ENCODE measurements at places on chromosomes 7 and 10.
A peak's percentile ranks its signal among the peaks of the same experiment; 100 is the strongest.

DNA sequence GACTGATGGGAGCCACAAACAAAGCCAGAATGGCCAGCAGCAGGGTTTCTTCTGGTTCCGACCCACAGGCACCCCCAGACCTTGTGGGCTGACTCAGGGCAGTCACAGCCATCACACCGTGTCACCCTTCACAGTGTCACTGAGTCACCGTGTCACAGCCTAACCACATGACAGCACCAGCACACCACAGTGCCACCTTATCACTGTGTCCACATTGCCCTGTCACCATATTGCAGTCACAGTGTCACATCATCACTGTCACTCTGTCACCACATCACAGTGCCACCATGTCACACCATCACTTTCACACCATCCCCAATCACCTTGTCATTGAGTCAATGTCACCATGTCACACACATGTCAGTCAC lies 77.0 kb downstream of the OAT start:
- no peak for DNase-seq

DNA sequence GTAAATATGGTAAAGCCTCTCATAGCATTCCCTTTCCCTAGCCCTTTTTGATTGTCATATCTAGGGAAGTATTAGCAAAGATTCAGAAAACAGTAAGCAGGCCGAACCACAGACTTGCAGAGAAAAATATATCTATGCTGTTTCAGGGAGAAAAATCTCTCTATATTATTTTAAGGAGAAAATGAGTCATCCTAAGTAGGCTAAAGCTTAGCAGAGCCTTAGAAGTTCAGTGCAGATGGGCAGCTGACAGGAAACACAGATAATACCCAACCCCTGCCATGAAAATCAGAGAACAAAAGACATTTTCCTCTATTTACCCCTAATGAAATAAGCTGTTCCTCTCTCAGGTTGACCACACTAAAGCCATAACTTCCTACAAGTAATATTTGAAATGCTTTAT lies 16.5 kb downstream of the C1QL3 start:
- DNase-seq: no peak

DNA sequence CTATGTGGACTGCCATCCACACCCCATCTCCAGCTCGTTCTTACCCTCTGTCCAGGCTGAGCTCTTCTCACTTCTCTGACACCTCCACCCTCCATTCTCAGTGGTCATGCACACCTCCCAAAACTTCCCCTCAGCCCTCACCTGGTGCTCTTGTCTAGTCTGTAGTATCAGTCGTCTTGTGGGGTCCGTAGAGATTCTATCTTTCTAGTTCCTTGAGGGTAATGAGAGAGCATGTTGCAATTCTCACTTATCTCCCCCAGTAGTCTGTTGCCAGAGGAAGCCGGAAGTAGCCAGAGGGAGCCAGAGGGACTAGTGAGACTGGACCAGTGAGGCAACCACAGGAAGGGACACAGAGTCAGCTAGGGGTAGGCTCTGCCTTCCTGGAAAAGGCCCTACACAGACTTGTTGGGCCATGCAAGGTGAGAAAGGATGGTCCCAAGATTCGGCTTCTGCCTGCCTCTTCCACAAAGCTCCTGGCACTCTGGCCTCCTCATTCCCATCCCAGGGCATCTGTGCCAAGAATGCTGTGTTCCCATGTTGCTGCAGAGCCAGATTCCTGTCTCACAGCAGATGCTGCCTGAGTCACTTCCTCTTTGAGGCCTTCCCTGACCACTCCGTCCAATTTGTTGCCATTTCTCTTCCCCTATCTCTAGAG lies 50.6 kb upstream of the DUSP5 start:
- no peak for DNase-seq

DNA sequence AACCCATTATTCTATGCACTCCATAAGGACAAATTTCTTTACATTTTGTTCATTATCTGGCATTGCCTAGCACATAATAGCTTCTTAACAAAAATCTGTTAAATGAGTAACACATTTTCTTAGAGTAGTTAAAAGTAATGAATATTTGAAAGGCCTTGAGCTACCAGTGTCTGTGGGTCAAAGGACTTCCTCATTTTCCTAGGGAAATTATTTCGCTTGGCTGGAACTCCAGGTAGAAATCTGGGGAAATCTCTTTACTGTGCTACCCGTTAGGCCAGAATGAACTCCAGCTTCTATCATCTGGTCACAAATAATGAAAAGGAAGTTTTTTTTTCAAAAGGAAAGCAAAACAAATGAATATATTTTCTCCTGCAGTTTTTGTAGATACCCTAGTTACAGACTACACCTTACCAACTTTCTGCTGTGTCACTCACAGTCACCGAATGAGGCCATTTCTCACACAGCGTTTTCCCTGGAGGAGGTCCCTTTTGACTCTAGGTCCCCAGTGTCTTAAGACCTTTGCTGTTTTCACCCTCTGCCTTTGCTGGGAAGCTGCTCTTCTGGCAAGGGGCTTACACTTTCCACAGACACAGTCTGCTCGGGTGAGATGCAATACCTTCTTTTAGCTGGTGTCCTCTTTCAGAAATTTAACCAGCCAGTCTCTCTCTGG lies 1.6 kb downstream of the SAMD9L start:
- DNase-seq: no peak

DNA sequence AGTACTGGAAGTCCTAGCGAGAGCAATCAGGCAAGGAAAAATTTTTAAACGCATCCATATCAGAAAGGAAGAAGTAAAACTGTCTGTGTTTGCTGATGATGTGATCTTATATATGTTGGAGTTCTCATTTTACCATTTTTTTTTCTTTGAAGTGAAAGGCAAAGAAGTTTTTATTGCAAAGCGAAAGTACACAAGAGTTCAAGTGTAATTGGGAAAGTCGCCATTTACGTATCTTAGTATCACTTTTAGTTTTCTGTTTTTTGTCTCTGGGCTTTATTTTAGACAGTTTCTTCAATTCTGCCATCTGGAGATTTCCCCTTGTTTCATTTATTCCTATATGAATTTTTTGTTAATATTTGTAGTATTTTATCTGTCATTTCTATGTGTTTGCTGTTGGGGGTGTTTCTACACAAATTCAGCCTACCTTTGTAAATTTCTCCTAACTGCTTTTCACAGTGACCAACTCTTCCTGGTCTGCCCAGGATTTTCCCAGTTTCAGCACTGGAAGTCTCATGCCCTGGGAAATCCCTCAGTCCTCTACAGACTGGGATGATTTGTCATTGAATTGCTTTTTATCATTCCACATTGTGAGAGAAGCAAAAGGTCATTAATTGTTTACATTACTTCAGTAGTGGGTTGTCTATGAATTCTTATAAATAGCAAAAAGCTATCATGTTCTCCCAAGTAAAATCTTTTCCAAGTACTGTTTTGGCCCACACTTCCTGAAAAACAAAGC lies 23.2 kb downstream of the BET1 start:
- DNase-seq: no peak

- DNase-seq: peak; percentile 38
Measured at GRCh38 chr10:45420453-45421192, 46.6 kb downstream of the ALOX5 start.

DNA sequence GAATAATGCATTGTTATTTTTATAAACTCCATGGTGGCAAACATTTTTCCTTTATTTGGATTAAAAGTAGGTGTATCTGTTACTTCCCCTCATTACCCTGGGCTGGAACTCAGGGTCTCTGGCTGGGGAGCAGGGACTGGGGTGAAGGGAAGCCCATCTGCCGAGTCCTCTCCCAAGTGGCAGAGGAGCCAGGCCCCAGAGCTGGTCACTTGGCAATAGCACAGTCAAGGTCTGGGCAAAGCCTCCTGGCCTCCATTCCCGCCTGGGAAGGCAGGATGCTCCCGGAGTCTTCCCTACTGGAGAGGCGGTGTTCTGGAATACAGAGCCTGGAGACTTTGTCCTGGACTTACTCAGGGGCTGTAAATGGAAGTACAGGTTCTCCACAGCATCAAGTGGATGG lies 76.2 kb downstream of the CDH23 start:
- no peak for DNase-seq

- DNase-seq: no peak
Measured at GRCh38 chr7:43244784-43245183, 132.3 kb downstream of the HECW1 start.

DNA sequence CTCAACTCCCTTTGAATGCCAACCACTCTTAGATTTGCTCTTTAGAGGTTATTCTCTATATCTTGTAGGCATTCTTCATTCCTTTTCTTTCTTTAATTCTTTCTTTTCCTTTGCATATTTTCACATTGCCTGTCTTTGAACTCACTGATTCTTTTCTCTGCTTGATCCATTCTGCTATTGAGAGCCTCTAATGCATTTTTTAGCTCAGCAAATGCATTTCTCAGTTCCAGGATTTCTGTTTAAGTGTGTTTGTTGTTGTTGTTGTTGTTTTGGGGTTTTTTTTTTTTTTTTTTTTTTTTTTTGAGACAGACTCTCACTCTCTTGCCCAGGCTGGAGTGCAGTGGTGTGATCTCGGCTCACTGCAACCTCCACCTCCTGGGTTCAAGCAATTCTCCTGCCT lies 71.6 kb downstream of the FBXL13 start:
- DNase-seq: no peak

Measured in stimulated activated naive CD4-positive, alpha-beta T cell treated with Interleukin-2 at 50 U/mL for 16 hours (primary cell).